AG09319 (cell line): ENCODE measurements at places on chromosomes 12 and 14.

DNA sequence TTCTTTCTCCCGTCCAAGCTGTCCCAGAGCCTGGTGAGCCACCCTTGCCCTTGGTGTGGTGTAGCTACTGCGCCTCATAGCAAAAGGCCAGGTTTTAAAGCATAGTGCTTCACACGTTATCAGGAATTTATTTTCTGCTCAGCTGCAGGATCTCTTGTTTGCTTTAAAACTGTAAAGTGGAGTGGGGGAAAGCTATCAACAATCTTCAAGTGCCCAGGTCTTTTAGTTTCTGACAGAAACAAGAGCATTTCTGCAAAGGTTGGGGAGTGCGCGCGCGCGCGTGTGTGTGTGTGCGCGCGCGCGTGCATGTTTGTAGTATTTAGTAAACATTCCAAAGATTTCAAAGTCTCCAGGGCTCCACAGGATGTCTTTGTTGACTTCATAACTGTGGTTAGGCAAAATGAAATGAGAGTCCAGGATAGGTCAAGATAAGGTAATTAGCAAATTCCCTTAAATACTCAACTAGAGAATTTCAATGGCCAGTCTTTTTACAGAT lies 45.5 kb downstream of the EML1 start:
- DNase-seq, result peak; percentile 16

DNA sequence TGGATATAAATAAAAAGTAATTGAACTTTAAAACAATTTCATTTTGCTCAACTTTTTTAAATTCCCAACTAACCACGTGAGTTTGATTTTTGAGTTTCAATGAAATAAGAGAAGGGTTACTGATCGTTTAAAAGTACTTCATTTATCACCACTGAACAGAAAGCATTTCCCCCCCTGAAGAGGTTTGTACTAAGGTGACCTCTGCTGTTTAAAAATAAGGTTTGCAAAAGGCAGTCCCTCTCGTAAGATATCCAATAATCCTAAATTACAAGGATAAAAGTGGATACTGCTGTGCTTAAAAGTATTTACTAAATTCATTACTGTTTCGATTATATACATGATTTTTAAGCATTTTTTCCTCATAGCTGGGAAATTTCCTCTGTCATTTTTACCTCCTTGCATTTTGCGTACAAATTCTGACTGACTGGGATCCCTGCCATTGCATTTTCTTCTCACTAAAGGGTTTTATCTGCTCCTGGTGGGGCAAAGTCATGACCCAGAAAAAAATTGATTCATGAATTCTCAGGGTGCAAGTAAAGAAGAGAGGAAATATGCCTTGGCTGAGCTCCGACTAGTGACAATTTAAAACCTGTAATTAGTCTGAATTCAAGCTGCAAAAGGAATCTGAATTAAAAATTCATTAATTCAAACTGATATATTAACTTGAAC lies 463.8 kb downstream of the PRKD1 start:
- DNase-seq, result no peak

DNA sequence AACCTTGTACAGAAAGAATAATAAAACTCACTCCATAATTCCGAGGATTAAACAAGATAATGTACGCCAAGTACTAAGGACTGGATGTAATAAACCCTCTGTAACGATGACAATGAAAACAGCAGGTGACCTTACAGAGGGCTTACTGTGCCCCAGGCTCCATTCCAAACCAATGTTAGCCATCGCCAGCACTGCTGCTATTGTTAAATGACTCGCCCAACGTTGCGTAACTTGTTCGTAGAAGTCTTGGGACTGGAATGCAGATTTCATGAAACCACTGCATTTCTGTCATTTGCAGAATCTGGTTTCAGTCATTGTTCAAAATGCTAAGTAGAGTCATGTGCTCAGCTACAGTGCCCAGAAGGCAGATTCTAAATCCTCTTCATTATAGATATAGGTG lies 728 bp upstream of the STON2 start:
- DNase-seq, result peak; percentile 99

GRCh38 chr14:44990533-44990932 lies 28.5 kb downstream of the TOGARAM1 start:
- DNase-seq, result no peak

DNA sequence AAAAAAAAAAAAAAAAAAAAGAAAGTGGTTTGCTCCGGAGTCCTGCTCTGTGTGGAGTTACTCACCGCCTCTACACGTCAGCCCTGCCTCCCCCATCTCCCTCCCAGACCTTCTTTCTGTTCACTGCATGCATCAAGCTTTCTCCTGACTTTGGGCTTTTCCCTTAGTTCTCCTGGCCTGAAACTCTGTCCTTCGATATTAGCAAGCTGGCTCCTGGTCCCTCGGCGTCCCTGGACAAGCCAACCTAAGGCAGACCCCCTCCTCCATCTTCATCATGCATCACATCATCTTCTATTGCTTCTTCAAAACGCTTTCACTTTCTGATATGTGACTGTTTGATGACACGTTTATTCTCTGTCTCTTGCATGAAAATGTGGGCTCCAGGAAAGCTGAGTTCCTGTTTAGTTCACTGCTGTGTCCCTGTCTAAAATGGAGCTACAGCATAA lies 40.6 kb downstream of the SLC15A4 start:
- DNase-seq, result no peak

GRCh38 chr12:93080994-93081809 lies 152.1 kb upstream of the EEA1 start:
- no peak for DNase-seq

- DNase-seq, result no peak
Measured at GRCh38 chr12:119748497-119748896, 80.6 kb downstream of the PRKAB1 start.

GRCh38 chr14:103031956-103032355 lies 25.4 kb downstream of the CDC42BPB start:
- no peak for DNase-seq

- no peak for DNase-seq
Measured at GRCh38 chr14:55051165-55051422, 353 bp upstream of the MAPK1IP1L start.

- DNase-seq, result no peak
Measured at GRCh38 chr12:121264135-121264534, 32.4 kb downstream of the CAMKK2 start.

DNA sequence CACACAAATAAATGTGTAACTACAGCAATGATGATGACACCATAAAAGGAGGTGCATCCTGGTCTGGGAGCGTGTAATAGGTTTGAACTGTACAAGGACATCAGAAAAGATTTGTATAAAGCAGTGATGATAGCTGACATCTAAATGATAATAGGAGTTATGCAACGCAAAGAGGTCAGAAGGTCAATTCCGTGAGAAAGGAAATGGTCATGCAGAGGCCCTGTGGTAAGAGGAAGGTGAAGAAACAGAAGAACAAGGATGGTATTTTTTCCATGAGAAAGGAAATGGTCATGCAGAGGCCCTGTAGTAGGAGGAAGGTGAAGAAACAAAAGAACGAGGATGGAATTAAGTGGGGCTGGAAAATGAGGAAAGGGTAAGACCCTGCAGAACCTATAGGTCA lies 106.7 kb upstream of the TMPO start:
- no peak for DNase-seq
